ENCODE measurements at places on chromosomes 3 and 15.

DNA sequence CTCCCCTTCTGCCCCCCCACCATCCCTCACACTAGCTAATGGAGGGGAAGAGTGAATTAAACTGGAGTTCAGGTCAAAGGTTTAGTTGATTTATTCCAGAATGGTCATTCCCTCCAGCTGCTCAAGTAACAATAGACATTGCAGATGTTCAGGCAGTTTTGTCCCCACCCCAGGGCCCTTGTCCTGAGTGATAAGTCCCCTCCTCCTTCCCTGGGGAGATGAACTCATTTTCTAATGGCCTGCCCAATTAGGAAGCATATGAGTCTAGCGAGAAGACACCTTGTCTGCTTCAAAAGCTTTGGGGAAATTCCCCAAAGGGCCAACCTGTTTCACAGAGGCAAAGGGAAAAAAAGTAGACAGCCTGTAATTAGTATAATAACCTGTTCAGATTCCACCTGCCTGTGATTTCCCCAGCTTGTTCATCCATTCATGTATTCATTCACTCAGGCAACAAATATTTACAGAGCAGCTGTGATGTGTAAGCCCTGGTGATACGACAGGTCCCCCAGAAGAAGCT lies 165.3 kb downstream of the SHQ1 start:
- DNase-seq, result no peak

DNA sequence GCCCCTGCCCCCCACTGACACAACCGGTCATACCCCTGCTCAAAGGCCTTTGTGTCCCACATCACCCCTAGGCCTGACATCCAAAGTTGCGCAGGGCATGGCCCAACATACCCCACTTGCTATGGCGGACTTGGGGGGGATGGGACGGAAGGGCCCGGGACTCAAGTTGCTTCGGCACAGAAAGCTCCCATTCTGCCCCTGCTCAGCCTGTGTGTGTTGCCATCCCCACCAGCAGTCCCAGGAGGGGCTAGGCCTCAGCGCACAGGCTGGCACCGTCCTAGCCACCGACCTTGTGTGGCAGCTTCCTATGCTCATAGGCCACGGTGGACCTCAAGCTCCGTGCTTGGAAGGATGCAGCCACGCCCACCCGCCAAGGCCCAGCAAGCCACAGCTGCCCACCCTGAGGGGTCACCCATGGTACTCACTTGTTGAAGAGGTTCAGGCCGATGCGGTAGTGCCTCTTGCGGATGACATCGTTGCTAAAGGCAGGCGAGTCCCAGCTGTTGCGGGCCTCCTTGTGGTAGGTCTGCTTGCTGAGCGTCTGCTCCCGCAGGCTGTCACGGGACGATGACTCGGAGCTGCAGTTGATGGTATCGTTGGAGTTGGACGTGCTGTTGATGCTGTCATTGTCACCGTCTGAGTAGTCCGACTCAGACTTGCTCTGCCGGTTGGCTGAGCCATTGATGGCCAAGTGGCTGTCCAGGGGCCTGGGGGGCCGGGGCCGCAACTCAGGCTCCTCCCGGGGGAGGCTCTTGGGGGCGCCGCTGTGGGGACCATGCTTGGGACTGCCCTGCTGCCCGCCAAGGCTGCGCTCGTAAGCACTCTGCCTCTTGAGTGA lies 93.9 kb upstream of the RPL32 start:
- DNase-seq, result no peak

DNA sequence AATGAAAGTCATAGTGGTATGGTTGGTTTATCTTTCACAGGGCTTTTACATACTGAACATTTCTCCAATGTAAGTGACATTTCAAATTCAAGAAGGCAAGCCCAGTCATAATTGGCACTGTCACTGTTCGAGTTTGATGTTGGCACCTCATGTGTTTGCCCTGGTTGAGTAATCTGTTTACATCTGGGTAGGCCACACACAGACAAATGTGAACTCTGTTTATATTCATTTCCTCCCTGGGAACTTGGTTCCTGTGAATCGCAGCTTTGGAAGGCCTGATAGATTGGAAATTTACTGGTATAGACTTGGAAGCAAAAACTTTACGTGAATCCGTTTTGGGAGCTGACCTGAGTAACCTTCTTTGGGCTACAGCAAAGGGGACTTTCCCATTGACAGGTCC lies 395.2 kb upstream of the AZI2 start:
- no peak for DNase-seq

- no peak for DNase-seq
Measured at GRCh38 chr3:20870106-20870899, 684.3 kb upstream of the SGO1 start.

DNA sequence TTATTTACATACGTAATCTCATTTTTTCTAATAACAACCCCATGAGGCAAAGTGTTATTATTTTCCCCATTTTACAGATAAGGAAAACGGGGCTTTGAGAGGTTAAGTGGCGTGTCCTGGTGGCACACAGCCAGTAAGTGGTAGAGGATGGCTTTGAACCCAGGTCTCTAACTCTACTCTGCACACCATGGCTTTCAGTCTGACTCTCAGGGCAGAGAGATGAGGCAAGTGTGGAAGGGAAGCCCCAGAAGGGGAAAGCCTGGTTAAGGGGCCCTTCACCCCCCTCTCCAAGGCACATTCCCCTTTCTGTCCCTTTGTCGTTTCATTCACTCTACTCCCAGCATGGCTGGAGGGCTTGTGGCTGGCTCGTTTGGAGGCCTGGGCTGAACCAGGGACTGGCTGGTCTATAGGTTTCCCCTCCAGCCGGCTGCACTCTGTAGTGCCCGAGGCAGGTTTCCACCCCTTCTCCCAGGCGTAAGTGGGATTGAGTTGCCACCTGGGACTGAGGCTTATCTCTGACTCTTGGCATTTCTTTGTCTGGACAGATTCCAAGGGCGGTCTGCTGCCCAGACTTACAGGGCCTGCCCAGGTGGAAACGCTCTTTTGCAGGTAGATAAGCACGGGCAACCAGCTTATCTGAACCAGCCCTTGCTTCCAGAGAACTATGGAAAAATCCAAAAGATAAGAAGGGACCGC lies 12.1 kb downstream of the SEMA4B start:
- DNase-seq, result no peak

- no peak for DNase-seq
Measured at GRCh38 chr3:28949580-28949979, 331.3 kb upstream of the RBMS3 start.
